NT2/D1 (cell line): ENCODE measurements at places on chromosomes 1 and 21.

GRCh38 chr1:48532976-48533375 is 61.0 kb upstream of the SPATA6 start:
- DNase-seq, result no peak

- DNase-seq, result no peak
These were observed 34.0 kb upstream of the SSX2IP start for GRCh38 chr1:84724128-84724860.

GRCh38 chr1:67787746-67788145 is 45.5 kb downstream of the GNG12 start:
- DNase-seq, result no peak

DNA sequence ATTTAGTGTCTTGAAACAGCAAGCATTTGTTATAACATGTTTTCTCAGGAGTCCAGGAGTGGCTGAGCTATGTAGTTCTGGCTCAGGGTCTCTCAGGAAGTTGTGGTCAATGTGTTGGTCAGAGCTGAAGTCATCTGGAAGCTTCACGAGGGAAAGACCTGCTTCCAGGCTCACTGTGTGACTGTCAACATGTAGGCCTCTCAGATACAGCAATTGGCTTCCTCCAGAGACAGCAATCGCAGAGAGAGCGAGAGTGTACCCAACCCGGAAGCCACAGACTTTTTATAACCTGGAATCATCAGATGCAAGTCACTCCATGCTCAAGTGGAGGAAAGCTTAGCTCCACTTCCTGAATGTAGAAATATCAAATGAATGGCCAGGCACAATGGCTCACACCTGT is 40.9 kb downstream of the TNFRSF9 start:
- DNase-seq, result no peak

DNA sequence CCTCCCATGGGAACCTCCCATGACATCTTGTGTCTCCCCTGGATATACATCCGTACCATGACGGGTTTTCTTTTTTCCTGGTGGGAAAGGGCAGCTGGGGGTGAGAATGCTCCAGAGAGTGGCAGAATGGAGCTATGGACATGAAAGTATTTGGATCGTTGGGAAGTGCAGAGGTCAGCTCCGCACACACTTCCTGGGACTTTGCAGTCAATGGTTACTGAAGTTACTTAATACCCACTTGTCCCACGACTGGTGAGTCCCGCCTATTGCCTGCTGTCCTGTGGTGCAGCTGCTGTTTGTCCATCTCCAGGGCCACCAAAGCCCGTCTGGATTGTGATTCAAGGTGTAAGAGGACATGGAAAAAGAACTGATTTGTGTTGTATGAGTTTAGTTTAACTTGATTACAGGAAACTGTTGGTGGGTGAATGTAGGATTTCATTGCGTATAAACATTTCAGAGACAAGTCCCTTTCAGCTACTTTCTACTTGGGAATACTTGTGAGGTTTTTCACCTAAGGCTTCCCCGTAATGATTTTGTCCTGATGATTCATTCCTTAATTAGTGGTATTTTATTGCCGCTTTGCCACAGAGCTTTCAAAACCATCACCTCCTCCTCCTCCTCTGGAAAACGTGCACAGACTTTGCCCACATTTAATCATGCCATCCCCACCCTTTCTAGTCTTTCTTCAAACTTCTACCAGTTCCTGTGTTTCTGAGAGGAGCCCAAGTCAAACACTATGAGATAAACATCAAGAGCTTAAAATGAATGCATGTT is 308.8 kb downstream of the KIF26B start:
- DNase-seq, result no peak

DNA sequence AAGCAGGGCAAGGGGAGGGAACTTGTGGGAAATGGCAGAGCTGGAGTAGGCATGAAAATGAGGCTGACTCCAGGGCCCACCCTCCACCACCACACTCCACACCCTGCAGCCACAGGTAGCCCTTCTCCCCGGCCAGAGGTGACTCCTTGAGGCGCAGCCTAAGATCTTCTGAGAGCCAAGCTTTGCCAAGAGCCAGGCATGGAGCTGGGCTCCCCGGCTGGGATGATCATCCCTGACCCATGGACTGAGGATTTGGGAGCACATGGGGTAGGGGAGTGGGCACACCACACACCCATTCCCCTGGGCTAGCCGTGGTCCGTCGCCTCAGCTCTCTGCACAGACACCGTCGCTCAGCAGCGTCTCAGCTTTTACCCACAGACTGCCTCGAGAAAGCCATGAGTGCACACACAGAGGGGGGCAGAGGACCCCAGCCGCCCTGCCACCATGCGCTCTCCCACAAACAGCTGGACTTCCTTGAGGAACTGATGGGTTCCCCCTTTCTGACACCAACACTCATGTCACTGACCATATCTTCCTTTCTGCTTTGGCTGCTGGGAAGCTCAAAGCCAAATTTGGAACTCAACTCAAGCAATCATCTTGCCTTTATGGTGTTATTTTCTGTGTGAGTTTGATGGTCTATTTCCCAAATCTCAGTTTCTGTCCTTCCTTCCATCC is 123.6 kb upstream of the RUNX3 start:
- DNase-seq, result no peak

DNA sequence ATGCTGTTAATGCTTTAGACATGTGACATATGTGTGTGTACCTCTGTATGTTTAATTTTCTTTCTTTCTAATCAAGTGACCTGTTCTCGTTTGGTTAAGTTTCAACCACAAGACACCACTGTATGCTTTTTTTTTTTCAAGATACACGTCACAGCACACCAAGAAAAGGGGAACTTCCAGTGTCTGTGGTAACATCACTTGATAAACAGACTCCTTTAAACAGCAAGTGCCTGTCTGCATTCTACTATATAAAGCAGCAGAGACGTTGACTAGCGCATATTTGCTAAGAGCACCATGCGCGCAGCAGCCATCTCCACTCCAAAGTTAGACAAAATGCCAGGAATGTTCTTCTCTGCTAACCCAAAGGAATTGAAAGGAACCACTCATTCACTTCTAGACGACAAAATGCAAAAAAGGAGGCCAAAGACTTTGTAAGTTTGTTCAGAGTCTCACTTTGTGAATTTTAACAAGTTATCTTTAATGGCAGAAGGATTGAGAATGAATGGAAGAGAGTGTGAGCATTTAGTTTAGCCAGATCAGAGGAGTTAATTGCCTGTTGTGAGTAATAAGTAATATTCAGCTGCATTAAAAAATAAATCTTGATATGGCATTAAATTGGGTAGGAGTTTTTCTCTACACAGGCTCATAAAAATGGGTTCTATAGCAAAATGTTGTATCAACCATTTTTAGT is at the start of gene RGS1:
Gene RGS1, plus strand, starts transcription at position 275 of the 691 bp plus-strand sequence. Its CDS starts 20 bp downstream, at position 295.
- DNase-seq, result no peak

DNA sequence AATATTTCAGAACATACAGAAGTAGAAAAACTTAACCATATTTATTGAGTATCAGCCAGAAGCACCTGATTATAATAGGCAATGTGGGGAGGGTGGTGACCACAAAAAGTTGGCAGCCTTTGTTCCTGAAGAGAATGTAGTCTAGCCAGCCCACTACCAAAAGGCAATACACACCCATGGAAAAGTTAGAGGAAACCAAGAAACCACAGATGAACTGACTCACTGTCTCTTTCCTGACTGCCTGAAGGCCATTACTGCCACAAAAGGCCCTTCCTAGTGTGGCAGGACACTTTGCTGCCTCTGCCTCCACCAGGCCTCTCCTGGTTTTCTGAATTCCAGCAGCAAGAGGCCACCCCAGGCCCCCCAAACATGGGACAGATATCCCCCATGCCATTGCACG is 14.6 kb upstream of the PROX1 start:
- no peak for DNase-seq

DNA sequence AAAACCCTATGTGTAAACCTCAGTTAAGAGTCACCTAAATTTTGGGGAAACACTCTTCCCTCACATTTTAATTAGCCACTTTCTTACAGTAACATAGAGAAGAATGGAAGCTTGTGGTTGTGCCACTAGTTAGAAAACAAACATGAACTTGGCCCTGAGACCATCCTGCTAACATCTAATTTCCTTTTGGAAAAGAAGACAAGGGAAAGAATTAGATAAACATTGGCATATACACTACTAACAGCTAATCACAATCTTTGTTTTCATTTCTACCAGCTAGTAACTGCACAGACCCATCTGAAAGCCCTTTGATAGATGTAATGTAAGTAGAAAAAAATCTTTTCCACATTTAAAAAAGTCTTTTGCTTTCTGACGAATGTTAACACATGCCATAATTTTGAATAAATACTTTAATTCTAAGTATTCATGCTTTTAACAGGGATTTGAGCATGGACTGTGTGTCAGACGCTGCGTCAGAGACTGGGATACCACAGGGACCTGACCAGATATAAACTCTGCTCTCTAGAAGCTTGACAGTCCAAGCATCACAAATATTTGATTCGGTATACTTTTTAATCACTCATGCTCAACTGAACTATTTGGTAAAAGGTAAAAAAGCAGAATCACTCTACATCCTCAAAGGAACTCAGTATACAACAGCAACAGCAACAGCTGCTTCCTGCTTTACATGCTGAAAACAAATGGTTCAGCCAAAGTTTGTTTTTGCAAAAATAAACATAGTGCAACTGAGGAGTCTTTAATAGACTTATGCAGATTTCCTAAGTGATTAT is 30.2 kb downstream of the DPH5 start:
- DNase-seq, result no peak

DNA sequence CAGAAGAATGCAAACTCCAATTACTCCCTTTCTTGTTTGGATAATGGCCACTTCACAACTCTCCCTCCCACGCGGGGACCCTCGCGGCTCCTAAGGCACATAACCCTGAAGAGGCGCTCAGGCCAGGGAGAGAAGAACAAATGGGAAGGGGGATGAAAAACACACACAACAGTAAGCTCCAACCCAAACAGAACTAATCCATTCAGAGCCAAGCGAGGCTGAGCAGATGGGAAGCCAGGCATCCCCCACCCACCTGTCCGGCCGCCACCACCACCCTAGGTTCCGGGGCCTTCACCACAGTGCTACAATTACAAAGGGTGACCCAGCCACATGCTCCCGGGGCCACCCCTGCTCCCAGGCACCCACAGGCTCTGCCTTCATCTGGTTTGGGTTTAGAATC is 101.5 kb downstream of the MRPL37 start:
- no peak for DNase-seq

- no peak for DNase-seq
These were observed 674.4 kb downstream of the KIF26B start for GRCh38 chr1:245829194-245829593.

DNA sequence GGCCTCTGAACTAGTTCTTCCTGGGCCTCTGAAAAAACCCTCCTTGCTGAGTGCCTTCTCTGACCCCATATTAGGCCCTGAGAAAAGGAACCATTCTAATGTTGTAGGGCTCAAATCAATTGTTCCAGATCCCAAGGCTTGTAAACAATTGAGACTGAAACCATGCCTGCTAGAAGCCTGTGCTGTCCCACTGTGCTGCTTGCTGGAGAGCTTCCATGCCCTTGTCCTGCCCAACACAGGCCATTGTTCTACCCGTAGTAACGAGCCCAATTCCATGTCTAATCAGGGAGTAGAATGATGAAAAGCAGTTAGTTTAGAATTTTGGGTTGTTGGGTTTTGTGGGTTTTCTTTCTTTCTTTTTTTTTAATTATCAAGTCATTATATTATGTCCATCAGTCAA is 47.4 kb downstream of the ZNF281 start:
- no peak for DNase-seq

DNA sequence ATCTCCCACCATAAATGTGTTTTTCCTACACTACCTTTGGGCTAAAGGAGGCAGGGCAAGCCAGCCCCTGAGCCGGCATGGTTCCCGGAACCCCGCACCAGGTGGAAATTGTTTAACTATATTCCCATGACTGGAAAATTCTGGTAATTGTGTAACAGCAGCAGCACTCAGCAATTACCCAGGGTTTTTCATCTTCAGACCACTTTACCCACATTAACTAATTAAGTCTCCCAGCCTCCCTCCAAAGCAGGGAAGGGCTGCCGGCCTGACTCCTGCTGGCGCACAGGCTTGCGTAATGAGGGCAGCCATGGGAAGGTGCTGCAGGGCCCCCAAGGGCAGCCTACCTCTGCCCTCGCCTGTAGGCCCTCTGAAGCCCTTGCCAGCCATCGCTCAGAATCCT is 140.7 kb upstream of the VAMP3 start:
- no peak for DNase-seq

- DNase-seq, result no peak
These were observed 9.0 kb downstream of the FAM20B start for GRCh38 chr1:179034720-179035119.

DNA sequence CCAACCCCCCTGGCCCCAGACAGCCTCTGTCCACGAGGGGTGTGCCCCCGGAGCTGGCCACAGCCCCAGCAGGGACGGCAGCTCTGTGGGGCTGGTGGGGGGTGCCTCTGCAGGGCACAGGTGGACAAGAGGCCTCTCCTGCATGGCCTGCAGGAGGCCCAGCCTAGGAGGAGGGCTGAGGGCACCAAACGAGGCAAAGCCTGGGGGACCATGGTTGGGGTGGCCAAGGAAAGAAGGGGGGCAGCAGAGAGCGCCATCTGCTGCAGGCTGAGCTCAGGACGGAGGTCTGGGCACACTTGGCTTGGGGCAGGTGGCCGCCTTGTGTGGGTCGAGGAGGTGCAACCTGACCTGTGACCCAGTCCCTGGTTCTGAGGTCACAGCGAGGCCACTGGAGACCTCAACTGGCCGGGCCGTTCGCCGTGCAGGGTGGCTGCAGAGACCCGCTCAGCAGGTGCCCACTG is 27.3 kb downstream of the RRP1 start:
- no peak for DNase-seq

DNA sequence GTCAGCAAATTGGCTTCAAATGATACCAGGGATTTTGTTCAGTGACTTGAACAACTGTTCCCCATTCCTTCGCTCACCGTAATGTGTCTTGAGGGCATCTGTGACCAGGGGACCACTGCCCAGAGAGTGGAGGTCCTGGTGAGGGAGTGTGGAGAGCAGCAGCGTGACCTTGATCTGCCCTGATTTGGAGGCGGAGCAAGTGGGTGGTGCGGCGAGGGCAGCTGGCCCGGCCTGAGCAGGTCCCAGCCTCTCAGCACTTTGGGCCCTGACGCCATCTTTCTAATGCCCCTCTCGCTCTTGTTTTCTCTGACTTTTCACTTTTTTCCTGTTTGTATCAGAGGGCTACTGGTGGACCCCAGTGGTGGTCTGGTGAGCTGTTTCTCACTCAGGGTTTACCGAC is 31.1 kb downstream of the DIP2A start:
- no peak for DNase-seq

GRCh38 chr21:41520560-41521442 is 12.8 kb upstream of the TMPRSS2 start:
- no peak for DNase-seq

DNA sequence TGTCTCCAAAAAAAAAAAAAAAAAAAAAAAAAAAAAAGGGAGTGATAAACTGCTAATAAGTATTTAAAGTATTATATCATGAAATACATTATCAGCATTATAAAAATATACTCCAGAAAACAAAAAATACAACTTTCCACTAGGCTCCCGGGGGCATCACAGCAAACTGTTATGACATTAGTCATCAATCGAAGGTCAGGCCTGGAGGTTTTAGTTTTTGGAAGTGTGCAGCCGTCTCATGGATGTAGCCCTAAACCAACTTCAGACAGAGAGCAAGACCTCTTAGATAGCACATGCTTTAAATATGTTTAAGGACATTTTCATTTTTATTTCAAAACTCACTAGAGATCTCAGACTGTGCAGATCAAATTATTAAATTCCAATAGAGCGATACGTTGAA is 106.3 kb downstream of the RERE start:
- no peak for DNase-seq

- DNase-seq, result no peak
These were observed 54.6 kb downstream of the NENF start for GRCh38 chr1:212487286-212487685.
